ENCODE measurements at places on chromosomes 5 and 9.
A peak's percentile ranks its signal among the peaks of the same experiment; 100 is the strongest.

DNA sequence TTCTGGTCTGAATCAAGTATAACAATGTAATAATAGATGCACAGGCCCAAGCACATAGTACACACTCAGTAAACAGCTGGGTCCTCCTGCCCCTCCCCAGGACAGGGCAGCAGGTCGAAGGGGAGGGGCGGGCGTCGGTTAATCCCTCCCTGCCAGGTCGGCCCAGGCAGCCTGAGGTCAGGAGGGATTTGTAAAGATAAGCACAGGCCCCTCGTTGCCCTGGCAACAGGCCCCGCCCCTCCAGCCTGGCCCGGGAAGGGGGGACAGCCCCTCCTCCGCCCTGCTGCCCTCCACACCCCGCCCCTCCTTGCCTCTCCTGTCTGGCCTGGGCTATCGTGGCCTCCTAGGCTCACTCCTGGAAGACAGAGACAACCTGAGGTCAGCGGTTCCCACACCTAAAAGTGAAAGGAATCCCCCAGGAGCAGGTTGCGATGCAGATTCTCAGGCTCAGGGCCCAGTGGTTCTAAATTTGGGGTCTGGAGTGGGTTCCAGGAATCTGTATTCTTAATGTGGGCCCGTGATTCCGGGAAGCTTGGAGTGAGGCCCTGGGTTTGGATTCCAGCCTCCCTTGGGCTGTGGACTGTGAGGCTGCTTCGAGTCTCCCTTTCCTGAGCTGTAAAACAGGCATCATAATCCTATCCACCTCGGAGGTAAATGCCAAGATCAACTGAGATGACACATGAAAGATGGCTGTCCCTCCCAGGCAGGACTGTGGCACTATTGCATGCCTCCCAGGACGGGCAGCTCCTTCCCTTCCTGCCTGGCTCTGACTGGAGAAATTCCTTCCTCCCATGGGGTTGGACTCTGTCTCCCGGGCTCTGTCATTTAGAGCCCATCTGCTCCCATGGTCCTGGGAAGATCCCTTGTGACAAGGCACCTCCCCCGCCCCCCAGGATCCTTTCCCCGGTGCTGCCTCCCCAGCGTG lies 4.4 kb downstream of the CRB2 start:
- peak; percentile 79 for DNase-seq

DNA sequence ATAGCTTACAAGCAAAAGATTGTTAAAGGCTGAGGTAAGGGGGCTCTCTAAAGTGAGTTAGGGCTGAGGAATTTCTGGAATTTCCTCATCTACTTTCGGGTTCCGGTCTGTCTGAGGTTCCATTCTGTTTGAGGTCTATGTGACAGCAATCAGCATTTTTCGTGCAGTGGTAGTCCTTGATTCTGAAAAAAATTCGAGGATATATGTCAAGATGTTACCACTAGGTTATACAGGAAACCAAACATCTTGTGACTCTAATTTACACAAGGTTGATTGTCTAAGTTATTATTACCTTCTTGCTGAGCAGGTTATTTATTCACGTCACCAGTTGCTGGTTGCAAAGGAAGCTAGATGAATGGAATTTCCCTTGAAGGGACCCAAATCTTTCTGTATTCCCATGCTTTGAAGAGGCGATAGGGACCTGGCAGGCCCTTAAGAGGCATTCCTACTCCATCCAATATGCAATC lies 35.2 kb downstream of the RLN2 start:
- DNase-seq: no peak

DNA sequence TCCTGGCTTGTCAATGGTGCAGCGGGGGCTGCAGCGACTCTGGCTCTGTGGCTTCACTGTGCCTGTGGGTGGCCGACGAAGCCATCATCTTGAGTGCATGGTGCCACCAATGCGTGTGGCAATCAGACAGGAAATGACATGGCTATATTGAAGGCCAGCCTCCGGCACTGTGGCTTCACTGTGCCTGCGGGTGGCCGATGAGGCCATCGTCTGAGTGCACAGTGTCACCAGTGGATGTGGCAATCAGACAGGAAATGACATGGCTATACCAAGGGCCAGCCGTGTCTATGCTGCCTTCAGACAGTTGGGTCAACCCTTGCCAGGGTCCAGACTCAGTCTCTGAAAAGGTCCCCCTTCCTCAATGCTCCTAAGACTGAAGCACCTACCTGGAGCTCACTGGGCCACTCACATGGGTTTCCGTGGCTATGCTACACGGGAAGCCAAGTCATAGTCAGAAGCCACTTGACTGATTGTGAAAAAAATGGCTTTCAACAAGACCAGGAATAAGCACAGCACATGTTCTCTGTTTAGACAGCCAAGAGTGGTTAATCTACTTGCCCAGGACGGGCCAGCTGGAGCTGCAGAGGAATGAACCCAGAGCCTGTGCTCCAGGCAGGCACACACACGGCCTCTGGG lies 67.5 kb upstream of the S1PR3 start:
- peak; percentile 35 for DNase-seq

DNA sequence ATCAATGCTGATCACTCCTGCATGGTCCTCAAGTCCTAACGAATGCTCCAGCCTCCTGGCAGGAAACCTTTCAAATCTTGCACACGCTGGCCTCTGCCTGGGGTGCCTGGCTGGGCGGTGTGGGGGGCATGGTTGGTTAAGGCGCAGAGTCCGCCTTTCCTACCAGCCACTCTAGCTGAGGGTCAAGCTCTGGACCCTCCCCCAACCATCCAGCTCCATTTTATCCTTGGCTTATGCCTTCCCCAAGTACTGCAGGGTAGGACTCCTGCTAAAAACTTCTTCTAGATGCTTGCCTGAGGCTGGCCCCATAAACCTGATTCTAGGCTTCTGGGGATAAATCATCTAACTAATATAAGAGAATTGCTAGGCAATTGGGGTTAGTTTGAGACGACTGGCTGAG lies 808 bp upstream of the MVB12B start:
- DNase-seq: no peak

DNA sequence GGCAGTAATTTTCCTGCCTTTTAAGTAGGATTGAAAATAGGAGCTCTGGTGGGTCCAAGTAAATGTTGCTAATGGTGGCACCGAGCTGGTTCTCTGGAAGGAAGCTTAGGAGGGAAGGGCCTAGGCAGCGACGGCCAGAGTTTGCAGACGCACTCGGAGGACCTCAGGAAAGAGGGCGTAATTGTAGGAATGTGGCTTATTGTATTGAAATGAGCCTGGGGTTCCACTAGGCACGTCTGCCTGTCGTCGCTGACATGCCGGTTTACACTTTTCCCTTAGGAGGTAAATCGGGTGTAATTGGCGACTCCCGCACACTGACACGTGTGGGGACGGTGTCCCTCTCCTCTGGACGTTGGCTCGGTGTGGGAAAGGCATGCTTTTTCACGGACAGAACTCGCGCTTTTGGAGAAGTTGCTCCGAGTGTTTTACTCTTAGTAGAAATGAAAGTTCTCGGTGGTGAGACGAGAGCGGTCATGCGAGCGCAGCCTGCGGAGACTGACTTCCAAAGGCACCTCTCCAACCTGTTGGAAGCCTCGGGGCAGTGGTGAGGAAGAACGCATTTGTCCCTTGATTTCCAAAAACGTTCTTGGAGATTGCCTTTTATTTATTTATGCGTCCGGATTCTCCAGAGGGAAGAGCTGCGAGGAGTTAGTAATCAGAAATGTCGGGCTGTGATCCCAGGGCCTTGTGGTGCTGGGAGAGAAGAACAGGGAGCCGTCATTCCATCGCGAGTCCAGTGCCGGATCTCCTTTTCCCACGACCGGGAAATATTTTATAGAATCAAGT lies 1.3 kb downstream of the NR4A3 start:
- DNase-seq: peak; percentile 33

DNA sequence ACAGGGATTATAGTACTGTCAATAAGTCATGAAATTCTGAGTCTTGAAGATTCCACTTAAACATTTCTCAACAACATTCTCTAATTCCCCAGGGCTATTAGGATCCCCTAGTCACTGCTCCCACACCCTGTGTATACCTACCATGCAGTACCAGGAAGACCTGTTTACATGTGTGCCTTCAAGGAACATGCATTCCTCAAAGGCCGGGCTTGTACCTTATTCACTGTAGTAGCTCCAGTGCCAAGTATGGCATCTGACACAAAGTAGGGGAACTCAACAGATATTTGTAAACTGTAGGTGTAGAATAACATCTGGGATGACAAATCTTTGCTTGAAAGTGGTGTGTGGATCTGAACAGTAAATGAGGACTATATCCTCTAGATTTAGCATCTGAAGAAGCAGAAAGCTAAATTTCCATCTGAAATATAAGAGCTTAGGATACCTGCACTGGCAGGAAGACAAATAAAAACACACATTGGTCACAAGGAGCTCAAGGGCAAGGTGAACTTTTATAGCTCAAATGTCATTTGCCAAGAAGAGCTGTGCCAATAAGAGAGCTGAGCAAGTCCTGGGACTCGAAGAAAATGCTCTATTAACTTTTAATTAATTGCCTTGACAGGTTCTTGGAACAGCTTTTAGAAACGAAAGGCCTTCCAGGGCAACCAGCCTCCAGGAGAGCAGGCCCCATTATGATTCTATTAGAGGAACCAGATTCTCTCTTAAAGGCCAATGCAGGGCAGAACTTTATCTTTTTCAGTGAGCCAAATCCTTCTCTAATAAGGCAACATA lies 52.3 kb upstream of the MYOT start:
- no peak for DNase-seq

GRCh38 chr5:142421228-142421617 lies 96.4 kb upstream of the SPRY4 start:
- no peak for DNase-seq

- DNase-seq: no peak
These were observed 95.4 kb downstream of the CACNA1B start for GRCh38 chr9:137972988-137973470.

- DNase-seq: no peak
These were observed 32.6 kb downstream of the SLC35D2 start for GRCh38 chr9:96350866-96351265.

- no peak for DNase-seq
These were observed 71.0 kb upstream of the SLC1A3 start for GRCh38 chr5:36535378-36535777.

GRCh38 chr9:120482424-120483186 lies 97.4 kb downstream of the CDK5RAP2 start:
- no peak for DNase-seq

GRCh38 chr5:173011566-173011965 lies 28.0 kb downstream of the ATP6V0E1 start:
- no peak for DNase-seq

DNA sequence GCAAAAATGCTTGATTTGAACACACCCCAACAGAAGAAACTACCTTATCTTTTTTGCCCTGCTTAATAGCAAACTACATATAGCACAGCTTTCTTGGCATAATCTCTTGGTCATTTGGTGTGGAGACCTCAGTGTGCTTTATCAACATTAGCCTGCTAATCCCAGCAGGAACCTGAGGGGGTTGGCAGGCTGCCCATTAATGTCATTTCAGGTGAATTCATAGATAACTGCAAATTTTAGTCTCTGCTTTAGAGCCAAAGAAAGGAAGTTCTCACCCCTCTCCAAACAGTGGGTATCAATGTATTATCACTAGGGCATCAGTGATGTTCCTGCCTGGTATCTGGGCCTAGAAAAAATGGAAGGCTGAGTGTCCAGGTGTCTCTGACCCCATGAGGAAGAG lies 489.0 kb downstream of the NTRK2 start:
- no peak for DNase-seq

- DNase-seq: no peak
These were observed 5.5 kb upstream of the CARD9 start for GRCh38 chr9:136379003-136379287.

- peak; percentile 57 for DNase-seq
These were observed 6.9 kb downstream of the FGD3 start for GRCh38 chr9:92954049-92954861.

- no peak for DNase-seq
These were observed 19.9 kb upstream of the TEX10 start for GRCh38 chr9:100372648-100373047.

DNA sequence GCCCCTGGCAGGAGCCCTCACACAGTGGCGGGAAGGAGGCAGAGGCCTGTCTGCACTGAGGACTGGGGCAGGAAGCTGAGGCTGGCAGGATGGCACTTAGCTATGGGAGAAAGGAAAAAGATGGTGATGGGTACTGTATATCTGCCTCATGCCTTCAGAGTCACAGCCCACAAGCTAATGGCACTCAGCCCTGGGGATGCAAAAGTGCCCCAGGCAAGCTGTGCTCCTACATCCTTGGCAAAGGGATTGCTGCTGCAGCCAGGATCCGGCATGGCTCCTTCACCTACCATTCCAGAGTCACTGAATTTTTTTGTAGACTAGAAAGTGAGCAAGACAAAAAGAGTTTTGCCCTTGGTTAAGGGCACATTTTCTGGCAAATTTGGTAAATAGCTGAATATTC lies 8.7 kb downstream of the ACSL6 start:
- no peak for DNase-seq

All from femur (tissue), 1 donor.